ENCODE measurements at places on chromosomes 16 and 17. TPM values are rescaled to one million over a fixed set of nuclear protein-coding genes. Genes with fewer than 3 reads are reported as not detected.

SPATA22 gene
- not detected for total RNA-seq

SLC5A11 gene
- total RNA-seq: not detected

SULT1A2 gene
- 4.3 TPM for total RNA-seq

DNA sequence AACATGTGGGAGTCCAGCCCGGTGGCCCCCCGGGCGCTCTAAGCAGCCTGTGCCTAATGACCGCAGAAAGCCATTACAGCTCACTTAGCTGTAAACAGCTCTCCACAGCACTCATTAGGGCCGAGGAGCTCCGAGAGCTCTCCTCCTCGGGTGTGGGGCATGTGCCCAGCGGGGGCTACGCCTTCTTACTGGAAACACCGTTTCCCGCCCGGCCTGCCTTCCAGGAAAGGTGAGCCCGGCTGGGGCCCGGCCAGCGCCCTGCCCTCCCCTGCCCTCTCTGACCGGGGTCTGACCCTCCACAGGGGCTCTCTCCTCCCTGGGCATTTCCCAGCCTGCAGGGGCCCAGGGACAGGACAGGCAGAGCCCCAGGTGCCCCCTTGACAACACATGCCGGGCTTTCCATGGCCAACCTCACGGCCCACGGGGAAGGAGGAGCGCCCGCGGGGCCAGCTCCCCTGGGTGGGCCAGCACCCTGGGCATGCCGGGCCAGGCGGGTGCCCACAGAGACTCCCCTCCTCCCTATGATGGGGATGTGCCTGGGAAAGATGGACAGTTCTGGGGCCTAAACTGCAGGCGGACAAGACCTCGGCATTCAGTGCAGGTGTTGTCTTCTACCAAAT lies 72.6 kb downstream of the SDK2 start:
- H3K36me3 ChIP-seq: no peaks in the 10 kb centered on the region
- no peaks in the 10 kb centered on the region for H3K4me1 ChIP-seq
- H3K4me3 ChIP-seq: no peak overlapping the region
- no peak for DNase-seq
- H3K27me3 ChIP-seq: no peaks in the 10 kb centered on the region

- H3K27me3 ChIP-seq: no peaks in the 10 kb centered on the region
- H3K27ac ChIP-seq: no peak overlapping the region
- DNase-seq: peak; percentile 13
- no peak overlapping the region for H3K4me3 ChIP-seq
- no peaks in the 10 kb centered on the region for H3K4me1 ChIP-seq
Measured at GRCh38 chr17:77749989-77750388, 208.5 kb upstream of the TNRC6C start.

- H3K36me3 ChIP-seq: no peaks in the 10 kb centered on the region
- H3K4me1 ChIP-seq: no peaks in the 10 kb centered on the region
- DNase-seq: no peak
- H3K4me3 ChIP-seq: no peak overlapping the region
- no peak overlapping the region for H3K27ac ChIP-seq
- no peaks in the 10 kb centered on the region for H3K27me3 ChIP-seq
Measured at GRCh38 chr17:3030096-3030495, 33.3 kb downstream of the OR1D5 start.

GRCh38 chr16:64782484-64782883 lies 339.4 kb downstream of the CDH11 start:
- H3K4me3 ChIP-seq: no peak overlapping the region
- H3K27ac ChIP-seq: no peak overlapping the region
- H3K36me3 ChIP-seq: no peaks in the 10 kb centered on the region
- peaks cover 4% of the 10 kb centered on the region for H3K4me1 ChIP-seq
- no peak for DNase-seq

DNA sequence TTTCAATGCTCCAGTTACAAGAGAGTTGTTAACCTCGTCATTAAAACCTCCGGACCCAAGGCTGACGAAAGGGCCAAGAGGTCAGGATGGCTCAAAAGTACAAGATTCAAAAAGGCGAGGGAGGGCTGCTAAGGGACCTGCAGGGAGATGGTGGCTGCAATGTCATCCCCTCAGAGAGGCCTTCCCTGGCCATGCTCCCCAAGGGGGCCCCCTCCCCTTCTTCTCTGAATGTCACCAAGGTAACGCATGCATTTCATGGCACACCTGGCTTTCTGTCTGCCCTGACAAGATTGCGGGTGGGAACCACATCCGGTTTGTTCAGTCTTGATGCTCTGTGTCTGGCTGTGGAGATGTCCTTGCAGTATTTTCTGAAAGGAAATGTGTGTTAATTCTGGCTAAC lies 89.9 kb downstream of the C16orf78 start:
- no peaks in the 10 kb centered on the region for H3K27me3 ChIP-seq
- DNase-seq: no peak
- no peaks in the 10 kb centered on the region for H3K36me3 ChIP-seq
- no peak overlapping the region for H3K4me3 ChIP-seq
- H3K4me1 ChIP-seq: no peaks in the 10 kb centered on the region

GRCh38 chr16:56724191-56724590 lies 5.7 kb upstream of the NUP93 start:
- H3K27me3 ChIP-seq: no peaks in the 10 kb centered on the region
- H3K36me3 ChIP-seq: no peaks in the 10 kb centered on the region
- no peak overlapping the region for H3K27ac ChIP-seq
- H3K4me1 ChIP-seq: no peaks in the 10 kb centered on the region

DNA sequence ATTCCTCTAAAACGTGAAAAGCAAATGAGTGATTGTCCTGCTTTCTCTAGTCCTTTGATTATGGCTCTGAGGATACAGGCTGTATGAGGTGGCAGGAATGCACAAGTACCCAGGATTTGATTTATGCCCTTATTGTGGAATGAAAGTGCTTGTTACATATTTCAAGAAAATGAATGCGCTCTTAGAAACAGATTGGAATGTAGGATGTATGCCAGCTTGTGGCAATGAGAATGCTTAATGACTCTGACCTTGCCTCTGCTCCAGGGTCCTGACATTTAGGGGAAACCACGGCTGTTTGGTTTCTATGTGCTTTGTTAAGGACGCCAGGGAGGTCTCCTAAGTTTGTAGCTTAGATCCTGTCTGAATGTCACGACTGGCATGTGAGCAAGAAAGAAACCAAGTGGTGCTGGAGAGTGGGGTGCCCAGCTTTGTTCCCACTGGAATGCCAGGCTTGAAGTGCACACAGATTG lies 22.0 kb downstream of the PRCD start:
- H3K27ac ChIP-seq: no peak overlapping the region
- peaks cover 18% of the 10 kb centered on the region for H3K4me1 ChIP-seq
- H3K4me3 ChIP-seq: no peak overlapping the region
- H3K36me3 ChIP-seq: peaks cover 23% of the 10 kb centered on the region

- no peak overlapping the region for H3K27ac ChIP-seq
- DNase-seq: no peak
- H3K4me1 ChIP-seq: no peaks in the 10 kb centered on the region
- H3K27me3 ChIP-seq: no peaks in the 10 kb centered on the region
Measured at GRCh38 chr17:51097708-51098446, 22.8 kb downstream of the SPAG9 start.

DNA sequence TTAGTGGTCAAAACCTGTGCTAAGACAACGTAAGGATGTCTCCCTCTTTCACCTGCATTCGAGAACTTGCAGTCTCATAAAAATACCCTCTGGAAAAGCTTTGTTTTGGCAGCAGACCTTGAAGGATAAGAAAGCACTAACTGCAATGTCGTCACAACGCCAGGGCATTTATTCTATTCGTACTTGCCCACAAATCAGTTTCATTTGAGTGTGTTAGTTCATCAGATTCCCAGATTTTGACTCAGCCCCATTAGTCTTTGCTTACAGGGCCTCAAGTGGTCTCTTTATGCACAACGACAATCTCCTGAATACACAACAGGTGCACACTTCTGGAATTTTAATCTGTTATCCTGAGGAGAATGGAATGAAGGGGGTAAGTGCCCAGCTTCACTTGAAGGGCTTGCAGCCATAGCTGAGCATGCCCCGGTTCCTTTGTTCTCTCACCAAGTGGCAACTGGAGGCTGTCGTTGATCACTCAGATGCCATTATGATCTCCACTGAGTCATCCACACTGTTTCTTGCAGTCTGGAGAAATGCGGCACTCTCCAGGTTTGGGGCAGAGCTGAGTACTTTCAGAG lies 58.8 kb downstream of the CLEC19A start:
- H3K4me3 ChIP-seq: no peak overlapping the region
- H3K27me3 ChIP-seq: no peaks in the 10 kb centered on the region
- no peaks in the 10 kb centered on the region for H3K4me1 ChIP-seq
- no peaks in the 10 kb centered on the region for H3K36me3 ChIP-seq
- H3K27ac ChIP-seq: no peak overlapping the region

All from ascending aorta (tissue), 2 donors.